ENCODE measurements at places on chromosomes 11 and 22.

DNA sequence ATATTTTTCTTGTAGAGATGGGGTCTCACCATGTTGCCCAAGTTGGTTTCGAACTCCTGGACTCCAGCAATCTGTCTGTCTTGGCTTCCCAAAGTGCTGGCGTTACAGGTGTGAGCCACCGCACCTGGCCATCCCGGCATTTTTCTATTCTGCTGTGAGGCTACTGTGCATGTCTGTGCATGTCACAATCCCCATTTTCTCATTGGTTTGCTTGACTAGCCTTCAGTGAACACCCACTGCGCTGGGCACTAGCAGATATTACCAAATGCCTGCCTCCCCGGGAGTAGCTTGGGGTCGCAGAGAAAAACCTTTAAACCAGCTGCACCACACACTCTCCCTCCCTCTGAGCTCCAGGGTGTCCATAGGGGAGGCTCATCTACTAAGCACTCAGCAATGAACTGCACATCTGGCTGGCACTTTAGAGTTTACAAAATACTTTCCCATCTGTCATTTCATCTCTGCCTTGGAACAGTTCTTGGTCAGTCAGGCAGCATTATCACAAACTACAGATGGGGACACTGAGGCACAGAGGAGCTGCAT is 4.9 kb downstream of the CSNK1E start:
- no peak for DNase-seq

DNA sequence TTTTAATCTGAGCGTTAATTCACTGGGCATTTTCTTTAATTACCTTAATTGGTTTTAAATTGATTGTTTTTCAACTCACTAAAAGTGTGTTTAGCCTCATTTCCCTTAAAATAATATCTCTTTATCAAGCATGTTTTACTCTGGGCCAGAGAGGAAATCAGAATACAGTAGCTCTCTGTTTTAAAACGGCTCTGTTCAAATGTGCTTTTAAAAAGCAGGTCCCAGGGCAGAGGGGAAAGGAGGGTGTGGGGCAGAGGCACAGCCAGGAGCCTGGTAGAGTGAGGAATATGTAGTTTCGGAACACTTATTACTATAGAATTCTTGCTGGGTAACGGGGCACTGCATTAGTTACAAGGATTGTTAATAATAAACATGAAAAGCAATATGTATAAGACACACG is 47.6 kb downstream of the FBXO7 start:
- no peak for DNase-seq

DNA sequence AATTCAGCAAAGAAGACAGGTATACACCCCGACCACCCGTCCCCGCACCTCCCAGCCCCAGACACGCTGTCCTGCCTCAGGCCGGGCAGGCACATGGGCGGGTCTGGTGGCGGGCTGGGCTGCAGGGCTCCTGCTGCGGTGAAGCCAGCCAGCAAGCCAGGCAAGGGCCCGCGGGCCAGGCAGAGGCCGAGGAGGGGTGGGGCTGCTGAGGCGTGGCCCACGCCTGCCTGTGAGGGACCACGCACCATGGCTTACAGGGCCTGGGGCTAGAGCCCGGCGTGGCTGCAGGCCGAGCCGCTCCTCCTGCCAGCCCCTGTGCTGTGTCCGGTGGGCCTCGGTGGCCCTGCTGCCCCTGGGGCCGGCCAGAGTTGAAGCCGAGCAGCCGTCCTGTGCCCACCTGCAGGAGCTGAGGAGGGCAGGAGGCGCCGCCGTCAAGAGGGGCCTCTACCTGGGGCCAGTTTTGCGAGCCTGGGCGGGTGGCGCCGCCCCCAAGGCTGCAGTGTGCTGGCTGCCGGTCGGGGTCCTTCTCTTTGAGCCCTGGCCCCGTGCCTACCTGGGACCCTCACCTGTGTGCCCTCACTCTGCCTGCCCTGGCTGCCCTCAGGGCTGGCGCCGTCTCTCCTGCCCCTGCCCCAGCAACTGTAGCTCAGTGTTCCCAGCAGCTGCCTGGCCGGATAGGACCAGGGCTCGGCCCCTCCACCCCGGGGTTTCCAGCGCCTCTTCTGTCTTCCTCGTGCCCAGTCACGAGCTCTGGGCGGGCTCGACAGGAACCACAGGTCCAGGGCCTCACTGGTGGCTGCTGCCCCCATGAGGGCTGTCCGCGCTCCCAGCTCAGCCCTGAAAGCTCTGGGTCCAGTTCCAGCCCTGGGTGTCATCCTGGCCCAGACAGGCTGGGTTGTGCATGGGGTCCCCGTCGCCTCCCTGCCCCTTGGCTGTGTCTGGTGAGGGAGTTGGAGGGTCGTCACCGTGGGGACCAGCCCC is 38.4 kb downstream of the MOB2 start:
- DNase-seq, result no peak

DNA sequence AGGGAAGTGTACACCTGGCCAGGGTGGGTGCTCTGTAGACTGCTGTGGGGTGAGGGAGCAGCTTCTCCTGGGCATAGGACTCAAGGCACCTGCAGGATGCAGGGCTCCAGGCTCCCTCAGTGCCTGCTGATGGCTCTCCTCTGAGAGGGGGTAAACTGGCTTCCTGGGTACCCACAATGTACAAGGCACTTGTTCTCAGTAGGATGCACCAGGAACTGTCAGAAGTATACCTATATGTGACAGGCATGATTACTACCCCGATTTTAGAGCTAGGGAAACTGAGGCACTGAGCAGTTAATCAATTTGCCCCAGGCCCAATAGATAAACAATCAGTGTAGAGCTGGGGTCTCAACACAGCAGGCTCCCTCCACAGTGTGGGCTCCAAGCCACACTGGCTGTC is 31.4 kb upstream of the GNAZ start:
- no peak for DNase-seq

- DNase-seq, result no peak
These were observed 577 bp upstream of the DKK3 start for GRCh38 chr11:12008790-12009616.

- no peak for DNase-seq
These were observed 94.4 kb downstream of the FAM181B start for GRCh38 chr11:82639251-82639650.

DNA sequence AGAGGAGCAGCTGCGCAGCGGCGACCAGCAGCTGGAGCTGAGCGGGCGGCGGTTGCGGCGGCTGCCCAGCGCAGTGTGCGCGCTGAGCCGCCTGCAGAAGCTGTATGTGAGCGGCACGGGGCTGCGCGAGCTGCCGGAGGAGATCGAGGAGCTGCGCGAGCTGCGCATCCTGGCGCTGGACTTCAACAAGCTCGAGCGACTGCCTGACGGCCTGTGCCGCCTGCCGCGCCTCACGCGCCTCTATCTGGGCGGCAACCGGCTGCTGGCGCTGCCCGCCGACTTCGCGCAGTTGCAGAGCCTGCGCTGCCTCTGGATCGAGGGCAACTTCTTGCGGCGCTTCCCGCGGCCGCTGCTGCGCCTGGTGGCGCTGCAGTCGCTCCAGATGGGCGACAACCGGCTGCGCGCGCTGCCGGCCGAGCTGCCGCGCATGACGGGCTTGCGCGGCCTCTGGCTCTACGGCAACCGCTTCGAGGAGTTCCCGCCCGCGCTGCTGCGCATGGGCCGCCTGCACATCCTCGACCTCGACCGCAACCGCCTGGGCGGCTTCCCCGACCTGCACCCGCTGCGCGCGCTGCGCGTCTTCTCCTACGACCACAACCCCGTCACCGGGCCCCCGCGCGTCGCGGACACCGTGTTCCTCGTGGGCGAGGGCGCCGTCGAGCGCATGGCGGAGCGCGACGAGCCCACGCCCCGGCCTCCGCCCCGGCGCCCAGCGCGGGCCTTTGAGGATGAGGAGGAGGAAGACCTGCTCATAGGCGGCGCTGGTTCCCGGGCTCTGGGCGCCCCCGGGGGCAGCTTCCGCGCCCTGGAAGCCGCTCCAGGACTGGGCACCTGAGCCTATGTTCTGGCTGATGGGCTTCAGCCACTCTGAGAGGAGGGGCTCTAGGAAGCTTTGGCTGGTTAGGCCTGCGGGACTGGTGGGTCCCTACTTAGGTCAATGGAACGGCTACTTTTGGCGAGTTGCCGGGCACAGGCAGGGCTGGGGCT is 787 bp downstream of the LRRC10B start:
- peak; percentile 20 for DNase-seq

DNA sequence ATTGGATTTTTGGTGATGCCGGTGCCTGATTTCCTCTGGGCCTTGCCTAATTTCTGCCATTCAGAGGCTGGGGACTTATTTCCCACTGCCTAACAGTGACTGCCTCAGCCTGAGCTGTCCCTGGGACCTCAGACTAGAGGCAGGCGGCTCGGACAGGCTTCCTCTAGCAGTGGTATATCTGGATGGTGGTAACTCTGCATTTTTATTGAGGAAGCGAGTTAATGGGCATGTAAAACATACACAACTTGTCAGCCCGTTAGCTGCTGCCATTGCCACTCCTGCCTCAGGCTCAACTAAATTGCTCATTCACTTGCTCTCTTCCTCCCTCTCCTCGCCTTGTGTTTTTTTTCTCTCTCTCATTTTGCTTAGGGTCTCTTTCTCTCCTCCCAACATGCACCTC is 561.6 kb downstream of the BUD13 start:
- no peak for DNase-seq

- DNase-seq, result no peak
These were observed 24.1 kb upstream of the GRK3 start for GRCh38 chr22:25540166-25540907.

DNA sequence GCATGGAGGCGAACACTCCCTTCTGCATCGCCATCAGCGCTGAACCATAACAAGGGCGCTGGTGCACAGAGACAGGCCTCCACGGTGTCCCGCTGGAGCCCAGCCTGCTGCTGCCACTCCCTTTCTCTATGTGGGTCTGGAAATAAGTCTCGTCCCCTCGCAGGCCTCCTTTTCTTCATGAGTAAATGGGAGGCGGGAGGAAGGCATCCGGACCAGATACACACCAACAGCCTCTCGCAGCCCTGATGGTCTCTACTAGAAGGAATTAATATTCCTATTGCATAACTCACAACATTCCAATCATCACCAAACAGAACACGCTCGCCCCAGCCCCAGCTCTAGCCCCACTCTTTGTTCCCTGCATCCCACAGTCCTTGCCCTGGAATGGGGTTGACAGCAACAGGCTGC is 14.9 kb downstream of the RASD2 start:
- DNase-seq, result no peak

- DNase-seq, result no peak
These were observed 802 bp downstream of the TENM4 start for GRCh38 chr11:79439886-79440570.

DNA sequence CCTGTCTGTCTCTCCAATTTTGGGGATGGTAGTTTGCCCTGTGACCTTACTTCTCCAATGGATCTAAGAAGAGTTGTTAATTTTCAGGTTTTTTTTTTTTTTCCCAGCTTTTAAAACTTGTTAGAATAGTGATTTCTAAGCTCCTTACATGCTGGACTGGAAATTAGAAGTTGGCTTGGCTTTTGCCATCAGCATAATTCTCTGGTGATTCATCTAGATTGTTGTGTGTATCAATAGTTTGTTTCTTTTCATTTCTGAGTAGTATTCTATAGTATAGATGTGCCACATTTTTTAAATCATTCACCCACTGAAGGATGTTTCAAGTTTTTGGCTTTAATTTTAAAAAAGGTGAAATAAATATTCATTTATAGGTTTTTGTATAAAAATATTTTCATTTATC is 51.4 kb downstream of the ADAMTS15 start:
- DNase-seq, result no peak

DNA sequence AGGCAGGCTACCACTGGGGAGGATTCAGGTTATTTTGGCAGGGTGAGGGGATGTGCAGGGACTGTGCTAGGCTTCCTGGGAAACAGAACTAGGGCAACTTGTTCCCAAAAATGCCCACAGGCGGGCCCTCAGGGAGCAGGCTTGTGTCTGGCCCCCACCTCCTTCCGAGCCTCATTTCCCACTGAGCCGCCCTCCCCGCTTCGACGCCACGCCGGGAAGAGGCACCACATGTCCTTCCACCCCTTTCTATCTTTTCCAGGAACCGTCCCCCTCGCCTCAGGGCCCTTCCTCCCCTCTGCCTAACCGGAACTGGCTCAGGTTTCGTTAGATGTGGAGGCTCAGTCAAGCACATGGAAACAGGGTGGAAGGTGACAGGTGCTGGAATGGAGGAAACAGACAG is 9.4 kb upstream of the CHADL start:
- no peak for DNase-seq

DNA sequence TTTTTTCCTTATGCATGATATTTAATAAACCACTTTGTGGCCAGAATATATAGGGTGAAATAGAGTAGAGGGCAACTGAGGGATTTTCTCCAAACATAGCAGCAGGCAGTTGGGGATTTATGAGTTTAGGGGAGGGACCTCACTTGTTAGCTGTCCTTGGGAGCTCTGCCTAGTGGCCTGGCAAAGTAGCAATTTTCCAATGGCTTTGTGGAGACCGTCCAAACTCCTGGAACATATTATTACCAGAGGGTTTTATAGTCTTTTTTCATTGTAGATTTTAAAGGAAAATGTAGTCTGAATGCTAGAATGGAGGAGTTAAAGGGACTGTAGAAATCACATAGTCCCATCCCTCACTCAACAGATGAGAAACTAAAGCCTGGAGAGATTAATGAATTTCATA is 32.3 kb downstream of the AMOTL1 start:
- no peak for DNase-seq

- no peak for DNase-seq
These were observed 68.4 kb upstream of the LDLRAD3 start for GRCh38 chr11:35875466-35875865.

DNA sequence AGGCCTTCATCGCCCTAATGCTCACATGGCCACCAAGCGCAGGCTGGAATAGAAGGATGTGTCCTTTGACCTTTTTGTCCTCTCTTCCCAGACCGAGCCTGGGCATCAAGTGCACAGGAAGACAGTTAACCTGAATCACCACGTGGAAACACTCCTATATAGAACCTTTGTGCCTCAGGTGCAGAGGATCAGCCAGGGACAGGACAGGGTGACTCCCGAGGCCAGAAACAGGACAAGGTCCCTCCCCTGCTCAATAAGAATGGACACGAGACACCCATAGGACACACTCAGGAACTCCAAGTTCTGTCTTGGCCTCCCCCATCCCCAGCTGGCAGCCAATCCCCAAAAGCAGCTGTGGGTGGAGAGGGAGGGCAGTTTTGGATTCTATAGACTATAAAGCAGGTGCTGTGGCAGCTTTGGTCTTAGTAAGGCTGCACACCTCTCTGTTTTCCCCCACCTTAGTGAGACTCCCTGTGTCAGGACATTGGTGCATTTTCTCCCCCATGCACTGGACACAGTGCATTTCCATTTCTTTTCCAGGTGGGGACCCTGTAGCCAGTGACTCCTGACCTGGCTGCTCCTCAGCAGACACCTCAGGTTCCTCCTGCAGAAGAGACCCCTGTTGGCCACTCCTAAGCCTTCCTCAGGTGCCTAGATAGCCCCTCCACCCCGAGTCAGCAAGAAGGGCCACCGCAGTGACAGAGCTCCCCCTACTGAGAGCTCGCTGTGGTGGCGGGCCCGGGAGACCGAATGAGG is 43.6 kb upstream of the POU2AF1 start:
- DNase-seq, result no peak

GRCh38 chr11:72764503-72764902 is 12.3 kb upstream of the ARAP1 start:
- no peak for DNase-seq

DNA sequence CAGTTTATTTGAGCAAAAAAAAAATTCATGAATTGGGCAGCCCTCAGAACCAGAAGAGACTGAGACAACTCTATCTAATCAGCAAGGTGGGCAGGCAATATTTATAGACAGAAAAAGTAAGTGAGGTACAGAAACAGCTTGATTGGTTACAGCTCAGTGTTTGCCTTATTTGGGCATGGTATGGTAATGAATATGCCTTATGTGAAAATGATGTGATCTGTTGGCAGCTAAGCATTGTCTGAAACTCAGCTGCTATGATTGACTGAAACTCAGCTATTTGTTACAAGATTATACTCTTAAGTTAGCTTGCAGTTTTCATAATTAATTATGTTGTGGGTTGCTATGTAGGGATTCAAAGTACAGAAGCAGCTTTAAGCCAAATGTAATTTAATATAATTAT is 127.6 kb downstream of the CNTN5 start:
- DNase-seq, result no peak
